ENCODE measurements at places on chromosomes 6 and 20. TPM values are rescaled to one million over a fixed set of nuclear protein-coding genes. Genes with fewer than 3 reads are reported as not detected.

GRCh38 chr20:40643891-40644290 is 45.1 kb downstream of the MAFB start:
- DNase-seq = no peak

- DNase-seq = no peak
Observed at GRCh38 chr6:116354236-116354635, 16.5 kb upstream of the DSE start.

DNA sequence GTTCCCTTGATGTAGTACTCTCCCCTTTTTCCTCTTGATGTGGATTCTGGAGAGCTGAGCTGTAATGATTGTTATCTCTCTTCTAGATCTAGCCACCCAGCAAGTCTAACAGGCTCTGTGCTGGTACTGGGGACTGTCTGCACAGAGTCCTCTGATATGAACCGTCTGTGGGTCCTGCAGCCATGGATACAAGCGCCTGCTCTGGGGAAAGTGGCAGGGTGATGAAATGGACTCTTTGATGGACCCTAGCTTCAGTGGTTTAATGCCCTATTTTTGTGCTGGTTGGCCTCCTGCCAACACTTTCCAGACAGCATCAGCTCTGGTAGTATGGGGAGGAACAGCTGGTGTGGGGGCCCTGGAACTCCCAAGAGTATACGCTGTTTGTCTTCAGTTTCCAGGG is 216.3 kb downstream of the ADGRG6 start:
- DNase-seq = no peak

DNA sequence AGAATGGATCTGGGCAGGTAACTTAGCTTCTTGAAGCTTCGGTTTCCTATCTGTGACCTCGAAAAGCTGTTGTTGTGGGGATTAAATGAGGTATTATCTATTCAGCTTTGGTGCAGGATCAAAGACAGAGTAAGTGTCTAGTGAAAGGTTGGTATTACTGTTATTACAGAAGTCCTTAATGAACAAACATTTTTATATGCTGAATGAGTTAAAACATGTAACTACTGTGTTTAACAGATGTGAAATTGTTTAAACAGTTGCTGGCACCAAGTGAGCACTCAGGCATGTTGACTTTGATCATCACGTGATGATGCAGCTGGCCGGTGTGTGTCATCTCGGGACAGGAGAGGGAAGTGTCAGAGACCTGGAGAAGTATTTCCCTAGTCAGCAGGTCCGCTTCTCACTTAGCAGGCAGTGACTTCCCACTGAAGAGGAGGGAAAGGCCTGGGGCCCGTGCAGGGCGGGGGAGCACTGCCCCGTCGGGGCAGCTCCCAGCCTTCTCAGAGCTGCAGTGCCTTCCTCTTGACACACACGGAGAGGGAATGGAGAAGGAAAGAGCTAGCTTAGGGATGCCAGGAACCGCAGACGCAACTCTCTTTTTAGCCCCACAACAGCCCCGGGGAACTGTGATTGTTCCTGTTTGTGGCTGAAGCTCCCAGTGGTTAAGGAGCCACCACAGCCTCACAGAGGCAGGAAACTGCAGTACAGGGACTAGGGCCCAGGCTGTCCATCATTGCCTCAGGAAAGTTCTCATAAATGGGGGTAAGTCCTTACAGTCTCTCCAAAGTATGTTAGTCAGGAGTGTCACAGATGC is 18.0 kb downstream of the TUBB2A start:
- peak; percentile 62 for DNase-seq

GRCh38 chr6:87925373-87926060 is 122.1 kb upstream of the SPACA1 start:
- DNase-seq = no peak

GRCh38 chr6:112929641-112930040 is 582.5 kb downstream of the RFPL4B start:
- no peak for DNase-seq

GRCh38 chr6:45558858-45559257 is 181.1 kb upstream of the SUPT3H start:
- DNase-seq = no peak

DNA sequence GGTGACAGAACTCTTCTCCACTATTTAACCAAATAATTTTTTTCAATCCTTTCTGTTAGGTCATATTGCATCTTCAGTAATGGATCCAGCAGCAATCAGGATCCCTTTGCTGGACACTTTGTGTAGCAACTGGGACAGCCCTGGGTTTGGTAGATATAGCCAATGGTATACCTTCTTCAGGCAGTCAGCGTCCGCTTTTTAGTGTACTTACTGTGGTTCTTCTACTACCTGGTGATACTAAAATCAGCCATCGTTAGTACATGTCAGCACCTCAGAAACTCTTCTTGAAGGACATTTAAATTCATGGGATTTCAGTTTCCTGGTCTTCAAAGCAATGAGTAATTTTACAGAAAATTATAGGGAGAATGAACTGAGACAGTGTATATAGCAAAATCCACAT is 93.5 kb downstream of the ADGRG6 start:
- DNase-seq = no peak

DNA sequence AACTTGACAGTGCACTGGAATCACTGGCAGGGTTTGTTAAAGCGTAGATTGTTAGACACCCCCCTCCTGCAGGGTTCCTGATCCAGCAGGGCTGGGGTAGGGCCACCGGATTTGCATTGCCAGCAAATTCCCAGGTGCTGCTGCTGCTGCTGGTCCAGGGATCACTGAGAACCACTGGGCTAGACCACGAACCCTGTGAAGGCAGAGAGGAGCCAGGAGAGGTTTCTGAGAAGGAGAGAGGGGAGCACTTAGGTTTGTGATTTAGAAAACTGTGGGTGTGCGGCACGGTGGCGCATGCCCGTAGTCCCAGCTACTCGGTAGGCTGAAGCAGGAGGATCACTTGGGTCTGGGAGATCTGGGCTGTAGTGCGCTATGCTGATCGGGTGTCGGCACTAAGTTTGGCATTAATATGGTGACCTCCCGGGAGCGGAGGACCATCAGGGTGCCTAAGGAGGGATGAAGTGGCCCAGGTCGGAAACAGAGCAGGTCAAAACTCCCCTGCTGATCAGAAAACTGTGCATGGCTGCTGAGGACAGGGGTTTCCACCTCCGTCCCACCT is 53.6 kb upstream of the FAM83D start:
- no peak for DNase-seq

- no peak for DNase-seq
Observed at GRCh38 chr6:11054722-11055121, 10.6 kb upstream of the ELOVL2 start.

The C6orf15 gene
- total RNA-seq = 0.62 TPM

The TOX2 gene
- 7.3 TPM for total RNA-seq

The HDGFL1 gene
- not detected for total RNA-seq

The UBD gene
- total RNA-seq = 9.4 TPM

The ZC2HC1B gene
- not detected for total RNA-seq

Measured in kidney epithelial cell (primary cell).